Progenitor cell of endocrine pancreas (in vitro differentiated cells): ENCODE measurements at places on chromosomes 12 and 14. TPM values are rescaled to one million over a fixed set of nuclear protein-coding genes. Genes with fewer than 3 reads are reported as not detected.

SLC39A2 gene
- not detected in 2 replicates for total RNA-seq

KRT5 gene
- not detected in 2 replicates for total RNA-seq

DNA sequence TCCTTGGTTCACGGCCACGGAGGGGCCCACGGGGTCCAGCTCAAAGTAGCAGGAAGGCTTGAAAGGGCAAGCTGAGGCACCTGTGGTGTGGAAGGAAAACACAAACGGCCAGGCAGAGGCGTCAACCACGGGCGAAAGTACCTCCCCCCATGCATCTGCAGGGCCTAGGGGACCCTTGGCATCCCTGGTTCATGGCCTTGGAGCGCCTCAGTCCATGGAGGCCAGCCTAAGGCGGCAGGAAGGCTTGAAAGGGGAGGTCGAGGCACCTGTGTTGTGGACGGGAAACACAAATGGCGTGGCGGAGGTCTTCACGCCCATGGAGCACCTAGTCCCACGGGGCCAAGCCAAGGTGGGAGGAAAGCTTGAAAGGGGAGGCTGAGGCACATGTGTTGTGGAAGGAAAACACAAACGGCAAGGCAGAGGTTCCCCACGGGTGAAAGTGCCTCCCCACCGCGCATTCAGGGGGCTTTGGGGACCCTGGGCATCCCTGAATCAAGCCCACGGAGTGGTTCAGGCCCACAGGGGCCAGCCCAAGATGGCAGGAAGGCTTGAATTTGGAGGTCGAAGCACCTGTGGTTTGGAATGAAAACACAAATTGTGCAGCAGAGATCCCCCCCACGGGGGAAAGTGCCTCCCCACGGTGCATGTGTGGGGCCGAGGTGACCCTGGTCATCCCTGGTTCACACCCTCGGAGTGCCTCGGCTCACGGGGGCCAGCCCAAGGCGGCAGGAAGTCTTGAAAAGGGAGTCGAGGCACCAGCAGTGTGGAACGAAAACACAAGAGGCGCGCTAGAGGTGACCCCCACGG, 380.8 kb downstream of the ALG10 start:
- H3K36me3 ChIP-seq = peaks cover 1% of the 10 kb centered on the region
- peak; percentile 10 for DNase-seq
- no peak overlapping the region for H3K4me3 ChIP-seq
- H3K4me1 ChIP-seq = no peaks in the 10 kb centered on the region
- H3K27ac ChIP-seq = no peak overlapping the region

- no peaks in the 10 kb centered on the region for H3K36me3 ChIP-seq
- H3K27me3 ChIP-seq = no peaks in the 10 kb centered on the region
- no peak overlapping the region for H3K4me3 ChIP-seq
These were observed 125.9 kb downstream of the ANO4 start for GRCh38 chr12:100920493-100920892.

GRCh38 chr14:30957813-30958370, 67.6 kb upstream of the AP4S1 start:
- H3K36me3 ChIP-seq = peaks cover 13% of the 10 kb centered on the region
- H3K4me3 ChIP-seq = no peak overlapping the region
- DNase-seq = no peak
- peaks cover 19% of the 10 kb centered on the region for H3K4me1 ChIP-seq

GRCh38 chr12:50568338-50569091, 63.7 kb downstream of the DIP2B start:
- peak overlapping the region; percentile 81 for H3K27ac ChIP-seq
- no peak overlapping the region for H3K4me3 ChIP-seq
- H3K36me3 ChIP-seq = no peaks in the 10 kb centered on the region
- H3K4me1 ChIP-seq = peaks cover 28% of the 10 kb centered on the region
